ENCODE measurements at places on chromosomes 1 and 21.

GRCh38 chr1:93701629-93702028 is 20.0 kb upstream of the BCAR3 start:
- DNase-seq = no peak

DNA sequence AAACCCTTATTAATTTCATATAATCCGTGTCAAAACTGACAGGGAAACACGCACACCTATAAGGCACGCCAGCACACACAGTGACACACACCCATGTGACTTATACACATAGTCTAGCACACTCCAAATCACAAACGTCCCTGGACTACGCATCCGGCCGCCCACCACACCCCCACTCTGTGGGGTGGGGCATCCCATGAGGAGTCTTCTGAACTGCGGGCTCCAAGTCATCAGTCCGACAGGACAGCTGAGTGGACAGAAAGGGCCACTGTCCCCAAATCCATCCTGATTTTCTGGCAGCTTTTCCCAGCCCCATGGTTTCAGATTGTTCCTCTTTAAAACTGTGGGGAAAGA is 829 bp downstream of the PEA15 start:
- DNase-seq = no peak

- no peak for DNase-seq
These were observed 139.9 kb downstream of the TPR start for GRCh38 chr1:186234976-186235686.

- no peak for DNase-seq
These were observed 1.5 kb upstream of the CLCNKB start for GRCh38 chr1:16042096-16042495.

DNA sequence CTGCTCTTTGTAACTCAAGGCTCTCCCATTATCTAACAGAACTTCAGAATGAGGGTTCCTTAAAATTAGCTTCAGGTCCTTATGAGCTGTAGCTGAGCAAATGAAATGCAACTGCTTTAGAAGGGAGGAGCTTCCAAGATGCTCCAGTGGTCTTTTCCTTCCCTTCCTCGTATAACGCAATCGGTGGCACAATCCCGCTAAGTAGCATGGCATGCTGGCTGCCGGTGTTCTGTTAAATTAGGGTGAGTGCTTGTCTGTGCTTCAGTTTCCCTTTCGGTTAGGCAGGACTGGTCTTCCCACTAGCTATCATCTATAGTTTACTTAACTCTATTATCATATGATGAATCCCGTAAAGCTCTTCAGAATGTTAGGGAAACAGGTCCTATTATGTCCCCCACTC is 917 bp downstream of the KIAA0040 start:
- peak; percentile 55 for DNase-seq

- no peak for DNase-seq
These were observed 24.7 kb upstream of the DMBX1 start for GRCh38 chr1:46464915-46465314.

DNA sequence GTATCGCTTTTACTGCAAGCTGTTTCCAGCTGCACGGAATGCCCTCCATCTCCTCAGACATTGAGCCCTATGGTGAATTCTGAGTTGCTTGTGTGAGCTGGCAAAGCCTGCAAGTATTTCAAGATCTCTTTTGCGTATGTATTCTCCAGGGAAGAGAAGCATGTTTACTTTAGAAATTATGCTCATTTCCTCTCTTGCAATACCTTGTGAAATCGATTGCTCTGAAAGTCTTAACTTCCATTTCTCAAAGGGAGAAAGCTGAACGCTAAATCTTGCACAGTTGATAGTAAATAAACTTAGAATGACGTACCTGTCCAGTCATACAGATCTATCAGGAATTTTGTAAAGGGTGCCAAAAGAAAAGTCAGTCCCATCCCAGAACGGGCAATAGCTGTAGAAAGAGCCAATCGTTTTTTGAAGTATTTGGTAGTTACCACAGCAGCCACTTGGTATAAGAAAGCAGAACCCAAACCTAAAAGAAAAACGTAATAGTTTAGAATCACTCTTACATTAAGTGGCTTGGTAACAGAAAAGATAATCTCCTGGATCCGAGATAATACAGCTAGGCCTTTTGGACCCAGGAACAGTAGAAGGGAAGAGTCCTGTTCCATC is 10.0 kb downstream of the SLC16A4 start:
- peak; percentile 26 for DNase-seq

DNA sequence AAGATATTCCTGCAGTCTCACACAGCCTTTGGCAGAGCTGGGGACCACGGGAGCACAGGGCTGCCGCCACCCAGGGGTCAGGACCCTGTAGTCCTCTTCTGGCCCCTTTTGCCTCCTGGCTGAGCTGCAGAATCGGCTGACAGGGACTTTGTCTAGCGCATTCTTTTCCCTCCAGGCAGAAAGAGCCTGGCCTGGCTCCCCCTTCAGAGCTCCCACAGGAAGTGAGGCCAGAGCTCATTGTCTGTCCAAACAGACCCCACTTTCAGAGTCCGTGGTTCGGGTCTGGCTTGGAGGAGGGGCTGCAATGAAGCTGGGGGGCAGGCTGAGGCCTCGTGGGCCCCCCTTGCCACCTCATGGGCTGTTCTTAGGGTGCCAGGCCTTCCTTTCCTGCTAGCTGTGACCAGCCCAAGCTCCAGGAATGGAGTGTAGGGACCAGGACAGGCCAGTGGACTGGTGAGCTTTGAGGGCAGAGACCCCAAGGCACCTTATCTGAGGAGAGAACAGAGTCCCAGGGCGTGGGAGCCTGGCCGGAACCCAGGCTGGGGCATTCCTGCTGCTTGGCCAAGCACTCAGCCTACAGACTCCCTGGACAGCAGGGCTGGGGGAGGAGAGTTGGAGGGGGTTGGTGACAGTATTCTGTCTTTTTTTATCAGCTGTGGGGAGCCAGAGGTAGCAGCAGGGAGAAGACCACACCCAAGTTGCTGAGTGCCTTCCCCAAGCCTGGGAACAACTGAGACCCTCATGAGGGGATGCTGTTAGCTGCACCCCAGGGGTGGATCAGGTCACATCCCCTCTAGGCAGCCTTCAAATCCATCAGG is 4.7 kb downstream of the CELSR2 start:
- DNase-seq = no peak

DNA sequence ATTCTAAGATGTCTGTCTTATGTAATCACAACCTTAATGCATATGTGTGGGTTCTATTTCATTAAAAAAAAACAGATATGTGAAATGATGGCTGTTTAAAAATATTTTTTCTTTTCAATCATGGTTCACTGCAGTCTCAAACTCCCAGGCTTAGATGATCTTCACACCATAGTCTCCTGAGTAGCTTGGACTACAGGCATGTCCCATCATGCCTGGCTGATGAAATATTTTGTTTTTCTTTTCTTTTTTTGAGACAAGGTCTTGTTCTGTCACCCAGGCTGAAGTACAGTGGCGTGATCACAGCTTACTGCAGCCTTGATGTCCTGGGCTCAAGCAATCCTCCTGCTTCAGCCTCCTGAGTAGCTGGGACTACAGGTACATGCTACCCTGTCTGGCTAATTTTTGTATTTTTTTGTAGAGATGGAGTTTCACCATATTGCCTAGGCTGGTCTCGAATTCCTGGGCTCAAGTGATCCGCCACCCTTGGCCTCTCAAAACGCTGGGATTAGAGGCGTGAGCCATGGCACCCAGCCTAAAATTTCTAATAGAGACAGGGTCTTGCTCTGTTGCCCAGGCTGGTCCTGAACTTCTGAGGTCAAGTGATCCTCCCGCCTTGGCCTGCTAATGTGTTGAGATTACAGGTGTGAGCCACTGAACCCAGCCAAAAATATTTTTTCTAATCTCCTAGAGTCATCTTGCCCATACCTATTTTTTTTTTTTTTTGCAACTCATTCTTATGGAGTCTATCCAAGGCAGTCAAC is 67.6 kb downstream of the GIPC2 start:
- DNase-seq = no peak

DNA sequence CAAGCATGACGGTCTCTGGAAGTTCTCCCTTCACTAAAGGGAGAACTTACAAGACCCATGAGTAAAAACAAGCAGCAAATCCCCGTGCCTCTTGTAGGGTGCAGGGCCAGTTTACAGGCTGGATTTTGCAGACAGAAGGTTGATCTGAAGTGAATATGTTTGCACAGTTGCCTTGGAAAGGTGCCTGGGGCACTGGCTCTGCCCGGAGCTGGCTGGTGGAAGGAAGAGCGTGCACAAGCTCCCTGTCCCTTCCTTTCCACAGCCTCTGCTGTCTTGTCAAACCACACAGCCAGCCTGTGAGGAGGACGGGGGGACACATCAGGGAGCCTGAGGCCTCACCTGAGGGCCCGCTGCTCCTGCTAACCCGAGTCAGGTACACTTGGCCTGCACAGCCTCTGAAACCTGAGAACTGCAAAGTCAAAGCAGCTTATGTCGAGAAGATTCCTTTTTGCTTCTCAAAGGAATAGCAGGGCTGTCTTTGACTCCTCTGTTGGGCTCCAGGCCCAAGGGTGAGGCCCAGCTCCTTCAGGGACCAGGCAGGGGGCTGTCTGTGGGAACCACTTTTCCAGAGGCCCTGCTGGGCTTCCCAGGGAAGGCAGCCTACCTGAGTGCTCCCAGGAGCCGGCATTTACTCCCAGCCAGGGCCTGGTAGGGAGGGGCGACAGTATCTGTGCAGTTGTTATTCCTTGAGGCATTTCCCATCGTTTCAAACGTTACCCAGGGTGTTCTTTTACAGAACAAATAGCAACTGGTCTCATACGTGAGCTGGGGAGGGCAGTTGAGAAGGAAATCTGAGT is 251.5 kb downstream of the SIPA1L2 start:
- no peak for DNase-seq

DNA sequence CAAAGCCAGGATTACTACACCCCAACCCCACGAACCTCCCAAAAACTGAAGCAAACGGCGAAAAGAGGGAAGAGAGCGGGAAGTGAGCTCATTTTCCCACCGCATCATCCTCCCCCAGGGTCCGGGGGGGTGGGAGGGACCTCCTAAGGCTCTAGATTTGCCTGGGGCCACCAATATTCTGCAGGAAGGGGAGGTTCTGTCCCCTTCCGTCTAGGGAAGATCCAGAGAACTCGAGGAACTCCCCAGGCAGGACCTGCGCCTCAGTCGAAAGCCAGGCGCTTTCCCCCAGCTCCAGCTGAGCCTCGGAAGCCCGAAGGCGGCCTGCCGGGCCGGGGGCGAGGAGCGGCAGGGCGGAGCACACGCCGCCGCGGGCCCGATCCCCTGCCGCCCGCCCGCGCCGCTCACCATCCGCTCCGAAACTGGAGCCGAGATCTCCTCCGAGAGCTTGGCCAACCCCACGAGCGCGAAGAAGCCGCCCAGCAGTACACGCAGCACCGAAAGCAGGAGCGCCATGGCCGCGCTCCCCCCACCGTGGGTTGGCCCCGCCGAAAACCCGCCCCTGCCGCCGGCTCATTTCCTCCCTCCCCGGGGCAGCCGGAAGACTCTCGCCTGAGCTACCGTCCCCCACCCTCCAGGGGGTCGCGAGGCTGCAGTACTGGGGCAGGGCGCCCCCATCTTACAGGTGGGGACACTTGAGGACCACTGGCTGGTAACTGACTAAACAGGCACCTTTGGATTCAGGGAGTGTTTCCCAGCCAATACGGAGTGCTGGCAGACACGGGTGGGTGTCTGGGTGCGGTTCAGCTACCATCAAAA is at the start of gene TMEM35B:
TSS of gene TMEM35B (minus strand) at position 555 of the 816 bp plus-strand sequence. CDS start at position 513, 42 bp downstream.
- peak; percentile 79 for DNase-seq

GRCh38 chr1:203536980-203537455 is 43.1 kb downstream of the OPTC start:
- no peak for DNase-seq

- no peak for DNase-seq
These were observed 21.7 kb upstream of the TUT4 start for GRCh38 chr1:52574594-52574993.

DNA sequence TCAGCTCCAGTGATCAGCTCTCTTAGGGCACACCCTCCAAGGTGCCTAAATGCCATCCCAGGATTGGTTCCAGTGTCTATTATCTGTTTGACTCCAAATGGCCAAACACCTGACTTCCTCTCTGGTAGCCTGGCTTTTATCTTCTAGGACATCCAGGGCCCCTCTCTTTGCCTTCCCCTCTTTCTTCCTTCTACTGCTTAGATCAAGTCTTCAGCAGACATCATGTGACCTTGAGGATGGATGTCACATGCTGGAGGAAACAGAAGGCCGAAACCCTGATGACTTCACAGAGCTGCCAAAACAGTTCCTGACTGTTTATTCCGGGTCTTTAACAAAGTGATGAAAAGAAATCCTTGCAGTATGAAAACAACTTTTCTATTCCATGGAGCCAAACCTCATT is 24.4 kb upstream of the WDR26 start:
- no peak for DNase-seq

Data from germinal center (tissue), 1 donor.